ENCODE measurements at places on chromosomes 4 and X. TPM values are rescaled to one million over a fixed set of nuclear protein-coding genes. Genes with fewer than 3 reads are reported as not detected.

The IL3RA gene
- total RNA-seq, result not detected

The PRR32 gene
- not detected for total RNA-seq

The TRIML2 gene
- total RNA-seq, result not detected

The GATA1 gene
- total RNA-seq, result not detected

The SSX1 gene
- not detected for total RNA-seq
